ENCODE measurements at places on chromosomes 1 and 21.

GRCh38 chr1:8494681-8495080, 176.8 kb downstream of the SLC45A1 start:
- no peak for DNase-seq

DNA sequence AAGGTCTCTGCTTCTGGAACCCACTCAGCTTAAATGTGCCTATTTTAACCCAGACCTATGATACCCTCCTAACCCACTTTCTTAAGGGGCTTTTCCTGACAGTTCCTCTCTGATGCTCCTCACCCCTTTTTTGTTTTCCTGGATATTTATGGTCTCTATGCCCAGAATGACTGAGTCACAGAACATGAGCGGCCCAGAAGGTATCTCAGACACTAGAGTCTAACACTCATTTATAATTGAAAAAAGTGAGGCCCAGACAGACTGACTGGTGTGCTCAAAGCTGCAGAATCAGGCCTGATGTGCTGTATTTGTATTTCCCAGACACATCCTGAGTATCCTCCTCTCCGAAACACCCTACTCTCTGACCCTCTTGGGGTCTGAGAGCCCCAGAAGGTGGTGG, 44.0 kb downstream of the LRRC71 start:
- no peak for DNase-seq

GRCh38 chr1:204731985-204732575, 46.5 kb upstream of the LRRN2 start:
- DNase-seq, result no peak

DNA sequence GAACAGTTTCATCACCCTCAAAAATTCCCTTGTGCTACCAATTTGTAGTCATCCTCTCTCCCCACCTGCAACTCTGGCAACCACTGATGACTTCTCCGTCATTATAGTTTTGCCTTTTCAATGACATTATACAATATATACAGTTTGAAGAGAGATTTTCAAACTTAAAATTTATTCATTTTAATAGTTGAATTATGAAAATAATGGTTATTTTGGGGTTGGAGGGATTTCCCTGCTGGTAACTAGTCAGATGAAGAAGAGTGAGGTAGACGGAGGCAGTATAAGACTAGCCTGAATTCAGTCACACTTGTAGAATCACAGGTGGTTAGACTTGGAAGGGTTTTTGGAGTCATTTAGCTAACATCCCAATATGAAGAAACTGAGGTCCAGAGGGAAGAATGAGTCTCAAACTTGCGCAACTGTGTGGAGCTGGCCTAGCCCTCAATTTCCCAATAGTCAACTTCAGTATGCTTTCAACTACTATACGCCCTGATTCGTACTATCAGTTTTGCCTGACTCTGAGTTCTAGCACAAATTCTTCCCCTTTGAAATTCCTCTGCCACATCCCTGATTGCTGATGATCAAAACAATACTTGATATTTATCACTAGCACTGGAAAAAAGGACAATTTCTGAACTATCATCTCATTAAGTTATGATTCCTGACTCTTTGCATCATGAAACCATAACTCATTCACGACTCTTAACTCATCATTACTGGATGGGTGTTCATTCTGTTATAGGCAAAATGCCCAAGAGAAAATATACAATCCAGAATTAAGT, 54.2 kb downstream of the VANGL2 start:
- no peak for DNase-seq

- no peak for DNase-seq
Measured at GRCh38 chr1:24906760-24907490, 23.2 kb downstream of the RUNX3 start.

- DNase-seq, result no peak
Measured at GRCh38 chr1:114435088-114435715, 75.8 kb downstream of the TRIM33 start.

DNA sequence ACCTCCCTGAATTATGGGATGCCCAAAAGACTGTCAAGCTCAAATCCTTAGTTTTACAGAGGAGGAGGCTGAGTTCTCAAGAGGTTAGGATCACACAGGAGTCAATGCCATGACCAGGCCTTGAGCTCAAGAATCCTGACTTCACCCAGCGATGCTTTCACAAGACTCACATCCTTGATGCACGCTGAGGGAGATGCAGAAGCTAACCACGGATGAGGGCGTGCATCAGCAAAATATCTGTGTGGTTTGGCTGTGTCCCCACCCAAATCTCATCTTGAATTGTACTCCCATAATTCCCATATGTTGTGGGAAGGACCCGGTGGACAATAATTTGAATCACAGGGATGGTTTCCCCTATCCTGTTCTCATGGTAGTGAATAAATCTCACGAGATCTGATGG, 133.2 kb downstream of the KCNJ6 start:
- DNase-seq, result no peak

GRCh38 chr1:202578565-202578964, 131.7 kb downstream of the SYT2 start:
- DNase-seq, result no peak
